ENCODE measurements at places on chromosomes 4 and X. TPM values are rescaled to one million over a fixed set of nuclear protein-coding genes. Genes with fewer than 3 reads are reported as not detected.

DNA sequence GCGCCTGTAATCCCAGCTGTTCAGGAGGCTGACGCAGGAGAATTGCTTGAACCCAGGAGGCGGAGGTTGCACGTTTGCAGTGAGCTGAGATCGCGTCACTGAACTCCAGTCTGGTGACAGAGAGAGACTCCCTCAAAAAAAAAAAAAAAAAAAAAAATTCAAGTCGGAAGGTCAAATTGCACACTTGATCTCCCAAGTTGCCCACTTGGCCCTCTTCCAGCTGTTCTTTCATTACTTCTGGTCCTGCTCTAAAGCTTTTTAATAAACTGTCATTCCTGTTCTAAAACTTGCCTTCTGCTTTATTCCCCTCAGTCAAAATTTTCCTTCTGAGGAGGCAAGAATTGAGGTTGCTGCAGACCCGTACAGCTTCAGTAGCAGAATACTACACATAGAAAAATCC lies 2358.0 kb downstream of the ARAP2 start:
- DNase-seq: no peak

ACE2 gene
- 15.6 TPM for total RNA-seq

FGFR3 gene
- total RNA-seq: 1.5 TPM

RPA4 gene
- 0.27 TPM for total RNA-seq

- no peak for DNase-seq
These were observed 50.2 kb upstream of the SPRY1 start for GRCh38 chr4:123346330-123346940.

- no peak for DNase-seq
These were observed 18.4 kb downstream of the IQSEC2 start for GRCh38 chrX:53262918-53263394.

SMIM20 gene
- 45.7 TPM for total RNA-seq

ANXA3 gene
- total RNA-seq: 119 TPM

GRCh38 chrX:126265116-126265515 lies 99.0 kb upstream of the DCAF12L2 start:
- no peak for DNase-seq

GIMD1 gene
- total RNA-seq: not detected

All from heart left ventricle (tissue), 16 donors.